ENCODE measurements at places on chromosomes 4 and X.

- no peak for DNase-seq
Measured at GRCh38 chr4:76716020-76716419, 181.9 kb downstream of the SOWAHB start.

DNA sequence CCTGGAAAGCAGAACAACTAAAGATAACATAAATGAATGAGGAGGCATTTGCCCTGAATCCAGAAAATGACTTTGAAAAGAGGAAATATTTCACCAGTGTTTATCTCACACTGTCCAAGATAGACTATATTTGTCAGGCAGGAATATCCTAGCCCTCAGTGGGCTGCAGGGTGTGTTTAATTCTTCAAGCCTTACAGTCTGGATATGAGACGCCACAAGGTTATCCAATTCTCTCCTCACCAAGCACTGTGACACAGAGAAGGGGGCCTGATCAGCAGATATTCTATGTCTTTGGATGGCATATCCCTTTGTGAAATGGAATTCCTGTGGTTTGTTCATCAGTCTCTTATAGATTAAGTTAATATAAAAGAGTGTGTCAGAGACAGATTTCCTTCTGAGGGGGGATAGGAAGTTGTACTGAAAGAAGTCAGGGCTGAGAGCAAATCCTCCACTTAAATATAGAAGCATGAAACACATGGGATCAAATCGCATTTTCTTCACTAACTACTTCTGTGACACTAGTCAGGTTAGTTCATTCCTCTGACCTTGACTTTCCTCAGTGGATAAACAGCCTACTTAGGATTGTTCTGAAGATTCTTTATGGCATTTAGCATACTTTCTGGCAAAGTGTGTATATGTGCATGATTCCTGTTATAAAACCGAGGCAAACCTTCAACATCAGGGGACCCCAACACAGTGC lies 6.8 kb upstream of the G3BP2 start:
- no peak for DNase-seq

GRCh38 chr4:110163327-110164069 lies 34.9 kb downstream of the ELOVL6 start:
- DNase-seq = peak; percentile 39

DNA sequence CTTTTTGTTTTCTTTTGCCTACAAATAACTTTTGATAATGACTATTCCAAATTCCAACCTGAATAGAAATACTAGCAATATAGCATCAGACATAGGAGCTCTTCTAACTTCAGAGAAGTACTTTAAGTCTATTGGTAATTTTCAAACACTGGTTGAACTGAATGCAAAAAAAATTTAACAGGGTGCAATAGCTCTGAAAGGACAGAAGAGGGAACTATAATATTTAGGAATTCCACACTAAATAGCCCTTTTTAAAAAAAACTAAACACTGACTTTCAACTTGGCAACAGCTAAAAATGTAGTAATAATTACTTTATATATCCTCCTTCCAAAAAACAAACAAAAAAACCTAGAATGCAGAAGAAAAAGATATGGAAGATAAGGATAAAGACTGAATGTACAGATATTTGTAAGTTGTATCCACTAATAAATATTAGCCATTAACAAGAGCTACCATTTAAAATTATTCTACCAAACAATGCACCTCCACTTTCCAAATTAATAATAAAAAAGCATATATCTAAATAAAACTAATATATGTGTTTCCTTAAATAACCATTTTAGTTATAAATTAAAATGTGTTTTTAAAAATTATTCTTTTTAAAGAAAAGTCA lies 81.4 kb downstream of the FBXW7 start:
- DNase-seq = no peak

DNA sequence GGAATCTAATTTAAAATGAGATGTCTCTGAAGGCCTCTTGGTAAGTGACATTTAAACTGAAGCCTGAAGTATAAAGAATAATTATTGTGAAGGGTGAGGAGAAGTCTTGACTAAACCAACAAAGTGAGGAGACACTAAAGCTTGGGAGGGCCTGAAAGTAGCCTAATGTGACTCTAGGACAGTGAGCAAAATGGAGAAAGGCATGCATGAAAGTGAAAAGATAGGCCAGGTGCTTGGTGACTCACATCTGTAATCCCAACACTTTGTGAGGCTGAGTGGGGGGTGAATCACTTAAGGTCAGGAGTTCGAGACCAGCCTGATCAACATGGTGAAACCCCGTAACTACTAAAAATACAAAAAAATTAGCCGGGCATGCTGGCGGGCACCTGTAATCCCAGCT lies 46.9 kb upstream of the SMARCAD1 start:
- no peak for DNase-seq

DNA sequence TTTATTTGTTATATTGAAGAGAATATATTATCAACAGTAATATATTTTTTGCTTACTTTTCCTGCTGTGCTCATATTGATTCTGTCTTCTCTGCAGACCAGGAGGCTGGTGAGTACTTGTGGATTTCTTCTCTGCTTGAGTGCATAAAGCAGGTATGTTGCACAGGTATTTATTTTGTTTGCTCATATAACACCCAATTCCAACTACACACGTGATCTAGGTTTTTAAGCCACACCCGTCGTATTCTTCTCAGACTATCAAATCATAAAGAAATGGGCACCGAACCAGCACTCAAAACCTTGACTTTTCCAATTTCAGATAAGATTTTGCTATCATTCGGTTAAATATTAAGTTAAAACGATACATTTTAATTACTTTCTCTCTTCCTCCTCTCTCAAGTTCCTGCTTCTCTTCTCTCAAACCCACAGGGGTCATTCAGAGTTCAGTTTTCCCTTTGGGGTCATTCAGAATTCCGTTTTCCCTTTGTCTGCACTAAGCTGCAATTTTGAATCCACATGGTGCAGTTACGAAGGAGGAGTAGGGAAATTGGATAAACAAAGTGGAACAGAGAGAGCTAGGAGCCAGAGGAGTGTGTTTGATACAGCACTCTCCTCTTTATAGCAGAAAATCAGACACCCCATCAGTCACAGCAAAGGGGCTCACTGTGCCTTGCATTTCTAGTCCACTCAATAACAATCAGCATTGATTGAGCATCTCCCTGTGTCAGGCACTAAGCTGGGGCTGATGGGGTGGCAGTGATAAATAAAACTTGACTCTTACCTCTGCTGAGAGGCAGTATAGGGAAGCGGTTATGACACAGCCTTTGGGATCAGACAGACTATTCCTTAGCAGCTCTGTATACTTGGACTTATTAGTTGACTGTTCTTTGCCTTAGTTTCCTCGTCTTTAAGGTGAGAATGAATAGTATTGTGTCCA lies at the start of gene ADH1C:
Gene ADH1C (minus strand): TSS at position 145 of the 936 bp plus-strand sequence. CDS start 71 bp downstream, at position 74.
- no peak for DNase-seq

Data from BJ (cell line).